ENCODE measurements at places on chromosomes 13 and 19.

- DNase-seq = no peak
These were observed 77.2 kb downstream of the DACH1 start for GRCh38 chr13:71789693-71790329.

- DNase-seq = peak; percentile 39
These were observed 542.3 kb upstream of the ATXN8OS start for GRCh38 chr13:69565334-69565733.

- peak; percentile 83 for DNase-seq
These were observed 4.3 kb downstream of the DOT1L start for GRCh38 chr19:2167896-2168618.

DNA sequence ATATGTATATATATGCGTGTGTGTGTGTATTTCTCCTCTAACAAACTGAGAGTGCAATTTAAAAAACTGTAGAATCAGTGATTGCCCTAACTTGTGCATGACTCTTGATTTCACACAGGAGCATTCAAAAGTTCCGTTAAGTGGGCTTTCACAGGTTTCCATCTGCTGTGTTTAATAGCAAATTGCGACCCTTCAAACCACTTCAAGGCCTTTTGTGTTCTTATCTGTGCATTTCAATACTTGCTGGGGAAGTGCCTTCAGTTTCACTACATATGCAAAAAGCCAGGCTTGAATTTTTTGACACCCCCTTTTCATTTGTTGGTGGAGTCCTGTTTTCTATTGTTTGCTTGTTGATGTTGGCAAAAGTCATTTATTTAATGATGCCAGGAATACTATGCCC is 158.0 kb downstream of the TM9SF2 start:
- no peak for DNase-seq

DNA sequence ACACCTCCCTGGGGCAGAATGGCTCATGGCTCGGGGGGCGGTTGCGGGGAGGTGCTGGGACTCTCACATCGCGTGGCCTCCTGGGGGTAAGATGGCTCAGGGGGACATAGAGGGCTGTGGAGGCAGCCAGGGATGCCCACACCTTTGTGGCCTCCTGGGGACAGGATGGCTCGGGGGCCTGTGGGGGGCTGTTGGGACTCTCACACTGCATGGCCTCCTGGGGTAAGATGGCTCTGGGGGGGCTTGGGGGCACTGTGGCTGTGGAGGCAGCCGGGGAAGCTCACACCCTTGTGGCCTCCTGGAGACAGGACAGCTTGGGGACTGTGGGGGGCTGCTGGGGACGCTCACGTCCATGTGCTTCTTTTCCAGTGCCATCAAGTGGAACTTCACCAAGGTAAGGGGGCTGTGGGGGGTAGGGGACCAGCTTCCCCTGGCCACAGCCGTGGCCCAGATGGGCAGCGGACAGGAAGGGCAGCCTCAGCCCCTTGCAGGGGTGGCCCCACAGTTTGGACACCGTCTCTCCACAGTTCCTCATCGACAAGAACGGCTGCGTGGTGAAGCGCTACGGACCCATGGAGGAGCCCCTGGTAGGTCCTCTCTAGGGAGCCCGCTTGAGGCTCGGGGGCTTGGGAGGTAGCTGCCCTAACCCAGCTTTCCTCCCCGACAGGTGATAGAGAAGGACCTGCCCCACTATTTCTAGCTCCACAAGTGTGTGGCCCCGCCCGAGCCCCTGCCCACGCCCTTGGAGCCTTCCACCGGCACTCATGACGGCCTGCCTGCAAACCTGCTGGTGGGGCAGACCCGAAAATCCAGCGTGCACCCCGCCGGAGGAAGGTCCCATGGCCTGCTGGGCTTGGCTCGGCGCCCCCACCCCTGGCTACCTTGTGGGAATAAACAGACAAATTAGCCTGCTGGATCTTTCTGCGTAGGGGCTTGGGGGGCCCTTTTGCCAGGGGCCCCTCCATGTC is 2.4 kb downstream of the GPX4 start:
- DNase-seq = no peak

DNA sequence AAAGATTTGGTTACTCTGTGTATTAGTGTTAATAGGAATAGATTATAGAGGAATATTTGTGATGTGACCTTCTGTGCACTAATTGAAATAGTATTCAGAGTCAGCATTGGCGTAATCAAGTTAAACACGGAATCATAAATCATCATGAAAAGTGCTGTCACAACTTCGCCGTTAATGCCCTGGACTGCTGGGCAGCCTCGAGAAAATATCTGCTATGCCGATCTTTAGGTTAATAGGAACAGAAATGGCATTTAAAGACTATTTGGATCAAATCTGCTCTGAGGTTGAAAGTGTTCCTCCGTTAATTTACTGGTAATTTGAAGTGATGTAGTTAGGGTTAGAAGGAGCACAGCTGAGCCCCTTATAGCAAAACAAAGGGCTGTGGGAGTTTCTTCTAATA is 219.0 kb downstream of the MZT1 start:
- no peak for DNase-seq

- DNase-seq = peak; percentile 46
These were observed 22.5 kb downstream of the CAB39L start for GRCh38 chr13:49421391-49421790.

DNA sequence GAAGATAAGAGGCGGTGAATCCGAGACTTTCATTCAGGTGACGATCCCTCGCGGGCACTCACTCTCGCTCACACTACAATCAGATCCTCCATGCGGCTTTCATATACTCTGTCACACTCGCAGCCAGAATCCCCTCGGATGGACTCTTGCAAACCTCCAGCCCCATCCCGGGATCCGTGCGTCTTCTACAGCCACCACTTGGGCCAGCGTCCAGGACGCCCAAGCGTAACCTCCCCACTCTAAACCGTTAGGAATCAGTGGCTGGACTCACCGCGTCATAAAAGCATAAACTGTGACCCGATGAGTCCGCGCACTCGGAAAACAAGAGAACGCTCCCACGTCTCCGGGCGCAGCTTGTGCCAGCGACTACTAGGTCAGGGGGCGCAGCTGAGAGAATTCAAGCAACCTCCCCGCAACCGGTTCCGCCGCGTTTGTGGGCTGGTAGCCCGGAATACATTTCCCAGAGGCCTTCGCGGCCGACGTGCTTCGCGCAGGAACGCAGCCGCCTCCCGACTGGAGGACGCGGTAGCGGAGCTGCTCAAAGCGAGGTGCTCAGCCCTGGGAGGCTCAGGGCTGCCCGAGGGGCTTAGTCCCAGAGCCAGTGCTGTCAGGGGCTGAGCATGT is 27.6 kb downstream of the ZNF607 start:
- DNase-seq = peak; percentile 42

GRCh38 chr19:16445238-16446107 is 26.3 kb downstream of the EPS15L1 start:
- DNase-seq = peak; percentile 91

All from ELR (cell line).